ENCODE measurements at places on chromosomes 7 and 10.

- DNase-seq = no peak
Observed at GRCh38 chr7:101954499-101954898, 137.1 kb downstream of the CUX1 start.

GRCh38 chr7:118080947-118081346 lies 103.0 kb upstream of the LSM8 start:
- peak; percentile 1 for DNase-seq

DNA sequence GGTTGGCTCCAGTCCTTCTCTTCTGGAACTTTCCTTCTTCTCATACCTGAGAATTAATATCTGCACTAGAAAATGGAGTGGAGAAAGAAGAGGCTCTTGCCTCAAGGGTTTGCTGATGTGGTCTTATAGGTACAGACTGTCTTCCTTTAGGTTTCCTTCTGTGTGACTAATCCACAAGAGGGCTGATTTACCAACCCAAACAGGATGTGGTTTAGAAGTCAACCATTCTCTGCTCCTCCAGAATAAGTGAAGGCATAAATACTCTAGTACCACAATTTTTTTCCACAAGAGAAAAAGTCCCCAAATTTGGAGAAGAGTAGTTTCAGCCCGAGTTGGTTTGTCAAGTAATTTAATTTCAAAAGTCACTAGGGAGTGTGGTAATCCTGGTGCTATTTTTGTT lies 85.8 kb downstream of the NRP1 start:
- no peak for DNase-seq

- DNase-seq = no peak
Observed at GRCh38 chr7:100818366-100818765, 9.0 kb downstream of the EPHB4 start.

- no peak for DNase-seq
Observed at GRCh38 chr7:116572036-116572435, 47.2 kb downstream of the CAV1 start.

GRCh38 chr10:98621630-98622029 lies 174.9 kb upstream of the HPS1 start:
- DNase-seq = no peak

- no peak for DNase-seq
Observed at GRCh38 chr7:159097661-159098423, 46.8 kb downstream of the VIPR2 start.

DNA sequence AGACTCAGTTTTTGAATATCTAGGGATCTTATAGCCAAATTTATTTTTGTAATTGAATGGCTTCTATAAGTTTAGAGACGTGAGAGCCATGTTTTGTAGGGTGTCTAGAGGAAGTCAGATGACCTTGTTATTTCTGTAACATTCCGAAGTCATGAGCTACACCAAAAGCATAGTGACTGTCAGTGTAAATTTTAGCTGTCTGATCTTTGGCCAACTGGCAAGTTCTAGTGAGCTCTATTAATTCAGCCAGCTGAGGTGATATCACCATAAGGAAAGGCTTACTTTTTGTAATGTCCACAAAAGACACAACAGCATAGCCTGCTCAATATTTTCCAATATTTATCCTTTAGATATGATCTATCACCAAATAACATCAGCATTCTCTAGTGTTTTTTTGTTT lies 9.9 kb upstream of the NT5C3A start:
- DNase-seq = no peak

DNA sequence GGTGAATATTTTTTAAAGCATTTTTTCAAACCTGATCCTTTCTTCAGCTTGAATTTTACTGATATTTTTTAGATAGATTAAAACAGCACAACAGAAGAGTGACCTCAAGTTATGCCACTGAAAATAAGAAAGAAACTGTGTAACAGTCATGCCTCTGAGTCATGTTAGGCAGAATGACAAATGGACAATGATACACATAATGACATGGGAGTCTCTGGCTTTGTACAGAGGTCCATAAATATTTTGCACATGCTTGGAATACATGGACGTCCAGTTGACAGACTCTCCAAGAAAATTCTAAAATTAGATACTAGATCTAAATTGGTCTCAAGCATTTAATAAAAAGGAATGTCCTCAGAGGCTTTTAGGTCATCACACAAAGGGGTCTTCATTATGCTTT lies 21.9 kb upstream of the SEMA3A start:
- no peak for DNase-seq

- no peak for DNase-seq
Observed at GRCh38 chr10:74418285-74418872, 267.4 kb downstream of the ADK start.

GRCh38 chr7:69982197-69982596 lies 383.9 kb downstream of the AUTS2 start:
- no peak for DNase-seq

DNA sequence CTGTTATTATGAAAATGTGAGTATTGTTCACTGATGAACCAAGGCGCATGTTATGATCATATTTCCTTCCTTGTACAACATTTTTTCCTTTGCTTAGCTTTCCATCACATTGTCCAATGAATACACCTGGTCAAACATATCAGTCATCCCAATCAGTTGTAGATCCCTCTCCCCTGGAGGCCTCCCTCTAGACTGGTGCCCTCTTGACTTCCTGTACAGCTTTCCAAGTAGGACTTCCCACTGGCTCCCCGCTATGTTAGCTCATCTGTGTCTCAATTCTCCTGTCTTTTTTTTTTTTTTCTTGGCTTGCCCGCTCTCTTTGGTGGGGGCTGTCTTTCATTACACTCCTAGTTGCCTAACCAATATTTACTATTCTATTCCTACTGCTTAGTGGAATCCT lies 214.2 kb upstream of the NPY start:
- DNase-seq = no peak

DNA sequence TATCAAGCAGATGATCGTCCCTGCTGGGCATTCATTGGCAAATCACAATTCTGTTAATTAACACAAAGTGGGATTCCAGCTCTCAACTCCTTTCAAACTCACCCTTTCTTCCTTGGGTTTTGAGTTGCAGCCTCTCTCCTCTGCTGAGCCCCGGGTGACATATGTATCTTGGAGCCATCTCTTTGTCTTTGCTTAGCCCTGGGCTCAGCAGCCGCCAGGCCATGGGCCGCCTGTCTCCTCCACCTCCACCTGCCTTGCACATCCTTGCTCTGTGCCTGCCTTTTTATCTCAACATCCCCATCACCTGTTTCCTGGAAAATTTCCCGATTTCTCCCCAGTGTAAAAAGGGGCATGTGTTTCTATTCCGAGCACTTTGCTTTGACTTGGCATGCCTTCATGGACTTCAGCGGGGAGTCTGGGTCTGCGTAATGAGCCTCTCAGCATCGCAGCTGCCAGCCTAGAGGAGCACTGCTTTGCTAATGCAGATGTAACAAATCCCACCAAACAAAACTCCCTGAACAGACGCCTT lies 141.3 kb upstream of the AGK start:
- no peak for DNase-seq

GRCh38 chr10:93995598-93996271 lies 2.0 kb downstream of the PLCE1 start:
- no peak for DNase-seq

DNA sequence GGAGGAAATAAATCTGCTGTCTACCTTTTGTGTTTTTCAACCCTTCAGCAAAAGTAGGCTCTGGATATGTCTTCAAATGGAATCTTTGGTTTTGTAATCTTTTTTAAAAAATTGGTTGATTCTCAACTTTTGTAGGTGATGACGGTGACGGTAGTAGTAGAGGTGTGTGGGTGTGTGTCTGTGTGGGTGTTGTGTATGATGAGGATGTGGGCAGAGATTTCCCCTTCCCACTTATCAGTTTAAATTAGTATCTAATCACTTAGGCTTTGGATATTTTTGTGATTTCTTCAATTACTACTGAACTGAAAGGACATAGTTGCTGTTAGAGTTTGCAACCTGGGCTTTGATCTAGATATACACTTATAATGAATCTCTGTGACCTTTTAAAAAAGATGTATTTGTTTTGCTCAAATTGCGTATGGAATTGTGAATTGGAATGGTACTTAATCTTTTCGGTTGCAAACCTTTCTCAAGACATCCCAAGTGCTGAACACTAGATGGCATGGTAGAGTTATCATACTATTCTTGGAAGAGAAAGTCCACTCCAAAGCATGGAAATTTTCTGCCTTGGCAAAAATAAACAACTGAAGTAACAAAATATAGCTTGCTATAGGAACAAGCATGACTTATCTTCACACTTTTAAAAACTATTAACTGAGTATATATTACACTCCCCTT lies 51.9 kb upstream of the A1CF start:
- no peak for DNase-seq

GRCh38 chr10:116781370-116781884 lies 39.1 kb upstream of the HSPA12A start:
- DNase-seq = no peak

DNA sequence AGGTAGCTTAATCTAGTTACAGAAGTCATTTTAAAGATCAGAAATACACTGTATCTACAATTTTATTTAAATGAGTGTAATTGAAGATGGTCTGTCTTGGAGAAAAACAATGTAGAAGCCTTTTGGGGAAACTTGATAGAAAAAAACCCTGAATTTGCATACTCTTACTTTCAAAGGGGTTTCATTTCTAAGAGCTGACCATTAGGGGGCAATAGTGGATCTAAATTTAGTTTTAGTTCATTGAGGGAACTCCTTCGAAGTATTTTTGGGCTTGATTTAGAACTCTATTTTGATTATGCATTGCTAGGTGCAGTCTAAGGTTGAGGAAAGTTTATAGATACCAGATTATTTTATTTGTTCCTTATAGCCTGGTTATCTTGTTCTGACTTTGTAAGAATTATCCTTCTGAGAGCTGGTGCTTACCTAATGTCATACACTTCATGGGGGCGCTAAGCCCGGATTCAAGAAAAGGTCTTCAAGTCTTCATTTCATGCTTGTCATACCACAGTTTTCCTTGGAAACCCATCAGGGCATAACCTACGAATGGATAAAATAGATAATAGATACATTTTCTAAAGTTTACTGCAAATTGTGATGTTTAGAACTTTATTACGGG lies 69.1 kb upstream of the MXI1 start:
- DNase-seq = no peak

DNA sequence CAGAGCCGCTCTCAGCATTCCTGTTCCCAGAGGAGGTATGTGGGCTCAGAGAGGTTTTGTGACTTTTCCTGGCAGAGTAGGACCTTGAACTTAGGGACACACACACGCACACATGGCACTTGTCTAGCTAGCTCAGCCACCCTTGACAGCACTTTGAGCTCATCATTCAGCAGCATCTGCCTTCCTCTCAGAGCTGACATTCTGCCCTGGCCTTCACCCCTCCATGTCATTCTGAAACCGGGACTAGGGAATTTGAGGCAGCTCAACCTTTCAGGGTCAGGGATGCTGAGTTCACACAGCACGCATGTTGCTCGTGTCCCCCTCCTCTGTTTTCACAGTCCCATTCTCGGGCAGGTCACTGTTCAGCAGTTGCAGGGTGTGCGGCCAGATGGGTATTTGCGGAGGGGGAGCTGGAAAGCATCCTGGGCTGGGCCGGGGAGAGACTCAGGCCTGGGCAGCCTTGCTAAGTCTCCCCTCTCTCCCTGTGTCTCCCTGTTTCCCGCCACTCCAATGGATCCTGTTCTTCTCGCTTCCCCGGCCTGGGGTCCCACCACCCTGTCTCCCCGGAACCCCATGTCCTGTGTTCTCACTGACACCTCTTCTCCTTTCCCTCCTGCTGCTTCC lies 78.0 kb downstream of the COL13A1 start:
- no peak for DNase-seq

- no peak for DNase-seq
Observed at GRCh38 chr7:78939669-78940068, 513.8 kb downstream of the MAGI2 start.

DNA sequence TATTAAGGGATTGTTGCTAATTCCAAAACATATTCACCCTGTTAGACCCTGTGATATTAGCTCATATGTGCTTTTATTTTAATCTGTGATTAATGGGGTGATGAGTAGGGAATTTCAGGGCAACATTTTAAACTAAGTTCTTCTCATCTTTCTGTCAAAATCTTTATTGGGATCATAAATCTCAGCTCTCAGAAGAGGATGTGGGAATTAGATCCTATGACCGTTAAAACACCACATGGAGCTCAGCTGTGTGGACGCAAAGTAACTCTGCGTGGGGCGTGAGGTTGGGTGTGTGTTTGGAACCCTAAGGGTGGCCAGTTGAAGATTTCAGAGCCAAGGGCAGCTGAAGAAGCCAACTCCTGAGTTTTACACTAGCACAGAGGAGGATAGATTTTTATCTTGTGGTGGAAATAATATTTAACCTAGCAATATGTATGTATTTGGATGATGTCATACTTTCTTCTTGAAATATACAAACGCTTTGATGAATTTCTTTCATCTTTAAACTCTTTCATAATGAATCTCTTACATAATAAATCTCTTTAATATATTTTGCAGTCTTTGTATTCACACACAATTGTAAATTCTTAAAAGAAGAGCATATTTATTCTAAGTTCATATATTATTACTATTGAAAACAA lies 64.4 kb downstream of the EPDR1 start:
- DNase-seq = no peak

- DNase-seq = no peak
Observed at GRCh38 chr7:26428571-26428970, 136.9 kb downstream of the SNX10 start.

DNA sequence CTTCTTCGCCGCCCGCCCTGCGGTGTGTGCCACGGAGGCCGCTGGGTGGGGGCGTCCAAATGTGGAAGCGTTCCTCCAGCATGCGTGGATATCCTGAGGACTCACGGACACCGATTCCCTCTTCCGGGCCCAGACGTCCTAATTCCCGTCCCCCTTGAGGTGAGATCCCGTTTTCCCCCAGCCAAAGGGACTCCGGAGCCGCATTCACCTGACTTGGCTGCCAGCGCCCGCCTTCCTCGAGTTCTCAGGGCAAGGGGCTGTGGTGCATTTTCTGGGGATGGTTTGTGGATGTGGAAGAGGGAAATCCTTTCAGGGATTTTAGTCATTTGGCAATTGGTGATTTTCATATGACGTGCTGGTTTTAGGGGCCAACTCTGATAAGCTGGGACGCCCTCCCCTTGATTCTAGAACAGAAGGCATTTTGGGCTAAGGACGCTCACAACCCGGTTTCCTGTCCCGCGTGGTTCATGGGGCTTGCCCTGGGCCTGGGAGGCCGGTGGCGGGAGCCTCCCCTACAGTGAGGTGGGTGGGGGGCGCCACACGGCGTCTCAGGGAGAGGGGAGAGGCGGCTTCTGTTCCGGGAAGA lies 165.4 kb downstream of the ACTR3B start:
- DNase-seq = no peak

GRCh38 chr7:111540199-111540815 lies 22.0 kb downstream of the IMMP2L start:
- no peak for DNase-seq

DNA sequence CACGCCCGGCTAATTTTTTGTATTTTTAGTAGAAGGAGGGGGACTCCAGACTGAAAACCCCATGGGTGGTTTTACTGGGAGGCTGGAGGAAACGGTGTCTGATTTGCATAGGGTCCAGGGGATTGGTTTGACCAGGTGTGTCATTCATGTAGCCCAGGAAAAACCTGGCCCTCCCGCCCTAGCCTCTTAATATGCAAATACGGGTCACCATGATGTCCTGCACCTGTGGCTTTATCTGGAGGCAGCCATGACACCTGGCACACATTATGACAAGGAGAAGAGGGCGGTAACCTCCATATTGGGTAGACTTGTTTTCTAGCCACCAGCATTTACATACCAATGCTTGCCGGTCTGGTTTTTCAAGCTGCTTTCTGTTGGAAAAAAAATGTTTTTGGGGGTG lies 68.0 kb downstream of the TRIL start:
- DNase-seq = no peak

- no peak for DNase-seq
Observed at GRCh38 chr7:150927157-150927955, 50.8 kb downstream of the KCNH2 start.
